ENCODE measurements at places on chromosomes 1 and 21. TPM values are rescaled to one million over a fixed set of nuclear protein-coding genes. Genes with fewer than 3 reads are reported as not detected.

The LCE2C gene
- not detected for total RNA-seq

The FAM72C gene
- total RNA-seq: 16.9 TPM

The UMODL1 gene
- not detected for total RNA-seq

The SLC35F3 gene
- 2.8 TPM for total RNA-seq

The CDC20 gene
- 128 TPM for total RNA-seq

The PLEKHO1 gene
- total RNA-seq: 31.2 TPM

The CRYBG2 gene
- 0.98 TPM for total RNA-seq

The TCP10L gene
- 1.3 TPM for total RNA-seq

The GJC2 gene
- 0.55 TPM for total RNA-seq

The RASSF5 gene
- total RNA-seq: 182 TPM
